Peyer's patch (tissue), 4 donors: ENCODE measurements at places on chromosomes 5 and 9.

- no peak for DNase-seq
Measured at GRCh38 chr5:97009212-97009898, 73.5 kb downstream of the LNPEP start.

- DNase-seq, result no peak
Measured at GRCh38 chr5:133228316-133228715, 176.5 kb downstream of the HSPA4 start.

DNA sequence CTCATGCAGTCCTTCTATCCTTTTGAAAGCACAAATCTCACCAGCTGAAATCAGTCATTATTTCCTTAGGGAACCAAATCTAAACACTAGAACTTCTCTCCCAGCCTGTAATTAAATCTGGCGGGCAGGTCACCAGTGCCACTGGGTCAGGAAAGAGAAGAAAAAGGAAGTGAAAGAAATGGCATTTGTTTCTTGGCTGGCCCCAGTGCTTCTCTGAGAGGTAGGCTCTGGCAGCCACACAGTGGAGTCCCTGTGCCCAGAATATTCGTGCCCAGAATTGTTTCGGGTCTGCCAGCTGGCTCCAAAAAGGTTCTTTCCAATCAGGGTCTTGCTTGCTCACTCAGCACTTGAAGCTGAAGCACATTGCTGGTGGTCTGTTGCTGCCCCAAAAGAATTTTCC lies 133.9 kb upstream of the MTAP start:
- DNase-seq, result no peak

DNA sequence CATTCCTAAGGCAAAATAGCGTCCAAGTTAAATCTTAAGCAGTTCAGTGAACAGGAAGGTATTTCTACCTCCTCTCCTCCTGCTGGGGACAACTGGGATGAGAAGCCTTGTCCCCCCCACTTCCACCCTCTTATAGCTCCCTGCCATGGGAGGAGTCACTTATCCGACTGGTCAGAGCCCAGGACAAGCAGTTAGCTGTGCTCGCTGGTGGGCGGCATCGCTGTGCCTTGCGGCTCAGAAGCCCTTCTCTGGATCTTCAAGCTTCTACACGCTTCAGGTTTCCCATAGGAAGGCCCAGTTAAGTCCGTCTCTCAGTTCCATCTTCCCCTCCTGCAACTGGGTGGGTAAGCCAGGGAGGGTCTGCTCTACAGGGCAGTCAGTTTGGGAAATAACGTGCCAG lies 77.2 kb downstream of the PAX5 start:
- DNase-seq, result no peak

GRCh38 chr9:83472221-83472665 lies 66.0 kb downstream of the FRMD3 start:
- peak; percentile 65 for DNase-seq

DNA sequence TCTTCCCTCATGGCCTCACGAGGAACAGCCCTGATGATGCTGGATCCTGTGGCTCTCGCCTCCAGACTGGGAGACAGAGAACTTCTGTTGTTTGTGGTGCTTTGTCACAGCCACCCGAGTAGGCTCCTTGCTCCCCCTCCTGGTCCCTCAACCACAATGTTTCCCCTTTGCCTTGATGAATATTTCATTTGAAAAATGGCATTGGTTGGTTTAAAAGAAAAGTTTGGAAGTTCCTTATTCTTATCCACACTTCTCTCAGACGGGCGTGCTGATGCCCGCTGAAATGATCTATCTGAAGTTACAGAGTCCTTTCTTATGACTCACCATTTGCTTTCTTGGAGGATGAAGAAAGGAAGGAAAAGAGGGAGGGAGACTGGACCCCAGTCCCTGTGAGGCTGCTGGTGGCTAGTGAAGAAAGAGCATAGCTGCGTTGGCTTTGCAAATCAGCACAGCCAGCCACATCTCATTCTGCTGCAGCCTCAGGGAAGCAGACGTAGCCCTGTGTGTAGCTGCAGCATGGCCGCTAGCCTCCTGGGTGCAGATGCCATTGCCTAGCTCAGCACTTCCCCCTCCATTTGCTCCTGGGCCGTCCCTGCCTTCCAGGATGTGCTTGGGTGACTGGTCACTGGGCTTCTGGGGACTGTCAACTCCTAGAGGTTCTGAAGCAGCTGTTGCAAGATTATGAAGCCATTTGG lies 185.9 kb downstream of the ERCC6L2 start:
- DNase-seq, result peak; percentile 59

GRCh38 chr9:18994263-18994916 lies 38.6 kb downstream of the SAXO1 start:
- no peak for DNase-seq

GRCh38 chr9:81801190-81801589 lies 111.8 kb upstream of the TLE1 start:
- no peak for DNase-seq

DNA sequence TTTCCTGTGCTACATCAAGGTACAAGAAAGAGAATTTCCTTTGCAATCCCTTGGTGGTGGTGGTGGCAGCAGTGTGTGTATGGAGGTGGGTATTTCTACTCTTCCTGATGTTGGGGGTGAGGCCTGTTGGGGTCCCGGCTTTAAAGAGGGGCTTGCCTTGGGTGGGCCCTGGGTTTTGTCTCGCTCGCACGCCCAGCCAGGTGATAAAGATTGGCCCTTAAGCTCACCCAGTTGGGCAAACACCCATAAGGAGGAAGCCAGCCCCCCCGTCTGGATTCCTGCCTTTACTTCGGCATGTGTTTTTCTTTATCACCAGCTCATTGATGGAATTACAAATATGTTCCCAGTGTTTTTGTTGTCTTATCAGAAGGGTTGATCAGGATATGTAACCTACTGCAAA lies 16.0 kb upstream of the SARDH start:
- peak; percentile 32 for DNase-seq

GRCh38 chr9:23741351-23741750 lies 84.7 kb downstream of the ELAVL2 start:
- DNase-seq, result no peak

- no peak for DNase-seq
Measured at GRCh38 chr5:143033535-143034250, 263.5 kb downstream of the ARHGAP26 start.

GRCh38 chr9:117649126-117649525 lies 55.1 kb upstream of the TLR4 start:
- no peak for DNase-seq

DNA sequence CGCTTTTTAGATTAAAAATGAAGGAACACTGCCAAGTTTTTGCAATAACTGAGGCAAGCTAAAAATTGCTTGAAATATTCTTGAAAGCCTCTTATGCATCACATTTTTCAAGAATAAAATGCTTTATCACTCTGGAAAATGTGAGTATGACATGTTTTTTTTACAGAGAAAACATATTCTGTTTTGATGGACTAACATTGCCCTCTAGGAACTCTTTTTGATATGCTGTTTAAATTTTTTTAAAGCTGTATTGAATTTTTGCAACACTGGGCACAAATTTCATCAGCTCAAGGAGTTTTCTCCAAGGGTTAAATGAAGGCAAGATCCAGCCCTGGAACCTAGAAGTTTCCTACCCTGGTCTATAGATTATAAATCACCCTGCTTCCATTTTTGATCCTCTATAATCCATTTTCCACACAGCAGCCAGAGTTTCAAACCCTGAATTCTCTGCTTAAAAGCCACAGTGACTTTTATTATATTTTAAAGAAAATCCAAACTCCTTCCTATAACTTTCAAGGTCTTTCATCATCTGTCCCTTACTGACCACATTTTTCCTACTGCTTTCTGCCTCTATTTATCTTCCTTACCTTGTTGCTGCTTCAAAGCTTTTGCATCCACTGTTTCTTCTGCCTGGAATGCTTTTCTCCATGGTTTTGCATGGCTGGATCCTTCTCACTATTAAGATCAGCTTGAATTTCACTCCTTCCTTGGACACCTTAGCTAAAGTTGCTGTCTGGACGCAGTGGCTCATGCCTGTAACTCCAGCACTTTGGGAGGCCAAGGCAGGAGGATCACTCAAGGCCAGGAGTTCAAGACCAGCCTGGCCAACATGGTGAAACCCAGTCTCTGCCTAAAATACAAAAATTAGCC lies 60.9 kb downstream of the IL31RA start:
- no peak for DNase-seq

DNA sequence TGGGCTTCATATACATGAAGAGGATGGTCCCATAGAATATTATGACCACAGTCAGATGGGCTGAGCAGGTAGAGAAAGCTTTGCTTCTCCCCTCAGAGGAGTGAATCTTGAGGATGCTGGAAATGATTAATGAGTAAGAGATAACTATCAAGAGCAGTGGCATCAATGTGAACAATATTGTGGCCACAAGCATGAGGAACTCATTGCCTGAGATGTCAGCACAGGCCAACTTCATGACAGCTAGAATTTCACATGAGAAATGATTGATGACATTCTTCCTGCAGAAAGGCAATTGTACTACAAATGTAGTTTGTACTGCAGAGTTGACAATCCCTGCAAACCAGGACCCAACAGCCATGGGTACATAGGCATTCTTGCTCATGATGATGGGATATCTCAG lies 586 bp downstream of the OR13C9 start:
- no peak for DNase-seq

- DNase-seq, result no peak
Measured at GRCh38 chr5:16570121-16570815, 46.5 kb downstream of the RETREG1 start.

- DNase-seq, result no peak
Measured at GRCh38 chr5:168950241-168950951, 350.5 kb downstream of the SLIT3 start.

GRCh38 chr5:112604732-112605630 lies 132.7 kb upstream of the APC start:
- peak; percentile 64 for DNase-seq

GRCh38 chr5:73365990-73366667 lies 82.4 kb downstream of the FOXD1 start:
- DNase-seq, result no peak

- DNase-seq, result no peak
Measured at GRCh38 chr5:58077416-58077815, 382.5 kb downstream of the PLK2 start.

GRCh38 chr9:136045595-136046553 lies 49.2 kb downstream of the NACC2 start:
- DNase-seq, result no peak

DNA sequence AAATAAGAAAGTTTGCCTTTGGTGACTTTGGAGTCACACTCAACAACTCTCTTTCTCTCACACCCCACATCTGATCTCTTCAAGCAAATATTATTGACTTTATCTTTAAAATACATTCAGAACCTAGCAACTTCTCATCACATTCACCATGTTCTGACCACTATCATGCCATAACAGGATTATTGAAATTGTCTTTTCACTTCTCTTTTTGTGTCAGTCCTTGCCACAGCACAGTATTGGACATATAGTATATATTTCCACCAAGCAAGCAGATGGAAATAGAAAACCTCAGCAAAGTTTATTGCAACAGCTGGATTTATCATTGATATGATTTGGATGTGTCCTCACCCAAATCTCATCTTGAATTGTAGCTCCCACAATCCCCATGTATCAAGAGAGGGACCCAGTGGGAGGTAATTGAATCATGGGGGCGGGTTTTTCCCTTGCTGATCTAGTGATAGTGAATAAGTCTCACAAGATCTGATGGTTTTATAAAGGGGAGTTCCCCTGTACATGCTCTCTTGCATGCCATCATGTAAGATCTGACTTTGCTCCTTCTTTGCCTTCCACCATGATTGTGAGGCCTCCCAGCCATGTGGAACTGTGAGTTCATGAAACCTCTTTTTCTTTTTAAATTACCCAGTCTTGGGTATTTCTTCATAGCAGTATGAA lies 26.9 kb upstream of the ITGA1 start:
- no peak for DNase-seq

DNA sequence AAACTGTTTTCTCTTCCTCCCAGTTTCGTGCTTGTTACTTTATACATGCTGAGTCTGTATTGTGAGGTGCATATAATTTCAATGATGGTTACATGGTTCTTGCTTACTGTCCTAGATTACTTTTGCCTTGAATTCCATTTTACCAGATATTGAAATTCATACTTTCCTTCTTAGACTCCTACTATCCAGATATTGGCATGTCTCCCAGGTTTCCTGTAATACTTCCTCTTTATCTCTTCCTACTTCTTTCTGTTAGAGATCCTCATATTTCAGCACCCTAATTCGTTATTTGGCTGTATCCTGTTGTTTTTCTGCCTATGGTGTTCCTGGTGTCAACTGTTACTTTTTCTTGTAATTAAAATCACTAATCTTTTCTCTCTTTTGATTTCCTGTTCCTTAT lies 522.1 kb downstream of the CCDC171 start:
- no peak for DNase-seq

DNA sequence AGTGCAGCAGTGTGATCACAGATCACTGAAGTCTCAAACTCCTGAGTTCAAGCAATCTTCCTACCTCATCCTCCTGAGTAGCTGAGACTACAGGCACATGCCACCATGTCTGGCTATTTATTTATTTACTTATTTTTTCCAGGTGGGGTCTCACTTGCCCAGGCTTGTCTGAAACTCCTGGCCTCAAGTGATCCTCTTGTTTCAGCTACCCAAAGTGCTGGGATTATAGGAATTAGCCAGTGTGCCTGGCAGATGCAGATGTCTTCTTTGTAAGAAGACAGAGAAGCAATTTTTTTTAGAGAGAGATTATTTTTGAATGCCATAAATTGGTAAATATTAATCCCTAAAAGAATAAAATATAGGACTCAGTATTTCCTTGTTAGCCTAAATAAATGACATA lies 54.3 kb downstream of the CHSY3 start:
- no peak for DNase-seq

GRCh38 chr9:13845460-13845859 lies 468.5 kb downstream of the NFIB start:
- DNase-seq, result no peak

- no peak for DNase-seq
Measured at GRCh38 chr9:98750364-98751060, 41.8 kb upstream of the GABBR2 start.

- DNase-seq, result no peak
Measured at GRCh38 chr5:76960004-76960625, 7.3 kb downstream of the CRHBP start.

DNA sequence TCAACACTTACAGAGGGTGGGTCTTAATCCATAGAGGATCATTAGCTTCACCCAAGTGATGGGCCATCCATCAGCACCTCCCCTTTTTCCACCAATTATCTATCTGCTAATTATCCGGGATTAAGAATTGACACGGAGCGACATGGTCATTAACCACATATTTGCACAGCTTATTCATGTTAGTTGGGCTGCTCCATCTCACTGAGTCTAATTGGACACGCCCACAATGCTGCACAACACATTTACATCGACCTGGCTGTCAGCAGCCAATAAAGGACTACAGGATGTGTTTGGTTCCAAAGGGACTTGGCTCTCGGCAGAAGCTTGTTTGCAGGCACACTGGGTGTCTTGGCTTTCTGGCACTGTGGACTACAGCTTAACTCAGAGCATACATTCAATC lies 21.6 kb downstream of the FOXE1 start:
- no peak for DNase-seq

DNA sequence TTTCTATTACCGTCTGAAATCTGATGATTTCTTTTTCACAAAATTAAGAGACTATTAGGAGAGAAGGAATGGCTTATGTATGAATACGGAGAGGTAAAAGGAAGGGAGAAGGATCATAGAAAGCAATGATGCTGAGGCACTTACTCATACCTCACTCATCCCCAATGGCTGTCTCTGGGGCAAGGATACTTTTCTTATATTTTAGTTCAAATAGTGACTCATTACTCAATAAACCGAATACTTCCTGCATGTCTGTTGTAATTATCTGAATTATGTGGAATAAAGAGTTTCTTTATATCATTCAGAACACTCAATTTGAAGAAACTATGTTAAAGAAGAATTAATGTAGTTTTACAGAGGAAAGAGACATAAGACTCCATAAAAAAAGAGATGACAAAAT lies 284.5 kb upstream of the NUDT12 start:
- DNase-seq, result no peak

GRCh38 chr5:72871366-72872024 lies 55.0 kb downstream of the TNPO1 start:
- DNase-seq, result no peak

GRCh38 chr5:85921590-85921989 lies 696.2 kb upstream of the COX7C start:
- no peak for DNase-seq
